ENCODE measurements at places on chromosomes 16 and 17. TPM values are rescaled to one million over a fixed set of nuclear protein-coding genes. Genes with fewer than 3 reads are reported as not detected.

The TNP2 gene
- not detected for total RNA-seq

The MT1H gene
- not detected for total RNA-seq

The TEKT1 gene
- total RNA-seq = not detected

The COX11 gene
- total RNA-seq = 78.6 TPM

The NLE1 gene
- total RNA-seq = 34.1 TPM

The GPR139 gene
- total RNA-seq = not detected

The NPIPB2 gene
- total RNA-seq = 35.9 TPM

The CDRT15 gene
- not detected for total RNA-seq

The CCL5 gene
- 0.88 TPM for total RNA-seq

The CA4 gene
- not detected for total RNA-seq

The ATAD5 gene
- 40.9 TPM for total RNA-seq

The CCL17 gene
- total RNA-seq = not detected

The EFNB3 gene
- 0.15 TPM for total RNA-seq

The SCIMP gene
- total RNA-seq = 0.72 TPM

The TBC1D10B gene
- 74.8 TPM for total RNA-seq

The AATK gene
- total RNA-seq = not detected

- no peak for DNase-seq
Observed at GRCh38 chr16:51151435-51151960, 428 bp upstream of the SALL1 start.

GRCh38 chr17:72813481-72813880 lies 279.0 kb downstream of the SLC39A11 start:
- DNase-seq = no peak

DNA sequence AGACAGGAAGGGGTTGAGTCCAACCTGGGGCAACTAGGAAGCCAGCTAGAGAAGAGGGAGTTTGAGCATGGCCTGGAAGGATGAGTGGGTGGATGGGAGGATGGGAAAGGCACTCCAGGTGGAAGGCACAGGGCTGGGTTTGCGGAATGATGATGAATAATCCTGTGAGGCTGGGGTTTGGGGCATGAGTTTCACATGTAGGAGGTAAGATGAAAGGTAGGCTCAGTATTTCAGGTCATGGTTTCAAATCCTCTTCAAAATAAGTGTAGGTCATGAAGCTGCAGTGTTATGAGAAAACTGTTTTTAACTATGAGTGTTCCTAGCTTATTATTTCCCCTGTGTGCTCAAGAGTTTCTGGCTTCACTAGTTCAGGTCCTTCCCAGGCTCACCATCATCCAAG lies 130.3 kb downstream of the SKAP1 start:
- DNase-seq = no peak

- no peak for DNase-seq
Observed at GRCh38 chr16:284204-285120, 1.5 kb downstream of the PDIA2 start.

DNA sequence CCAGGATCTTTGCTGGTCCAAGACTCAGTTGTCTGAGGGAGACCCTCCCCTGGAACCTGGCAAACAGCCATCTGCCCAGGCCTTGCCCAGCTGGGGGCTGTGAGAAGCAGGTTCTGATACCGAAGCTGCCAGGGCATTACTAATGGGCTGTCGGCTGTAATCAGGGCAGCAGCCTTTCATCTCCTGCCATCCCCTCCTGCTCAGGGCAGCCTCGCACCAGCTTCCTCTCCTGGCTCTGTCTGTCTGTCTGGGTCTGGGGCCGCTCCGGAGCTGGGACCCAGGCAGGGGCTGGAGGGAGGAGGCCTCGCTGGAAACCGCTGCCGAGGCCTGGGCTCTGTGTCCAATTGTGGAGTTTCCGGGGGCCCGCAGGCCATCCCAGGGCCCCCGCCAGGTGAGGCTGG lies 21.6 kb upstream of the BRD7 start:
- DNase-seq = no peak

DNA sequence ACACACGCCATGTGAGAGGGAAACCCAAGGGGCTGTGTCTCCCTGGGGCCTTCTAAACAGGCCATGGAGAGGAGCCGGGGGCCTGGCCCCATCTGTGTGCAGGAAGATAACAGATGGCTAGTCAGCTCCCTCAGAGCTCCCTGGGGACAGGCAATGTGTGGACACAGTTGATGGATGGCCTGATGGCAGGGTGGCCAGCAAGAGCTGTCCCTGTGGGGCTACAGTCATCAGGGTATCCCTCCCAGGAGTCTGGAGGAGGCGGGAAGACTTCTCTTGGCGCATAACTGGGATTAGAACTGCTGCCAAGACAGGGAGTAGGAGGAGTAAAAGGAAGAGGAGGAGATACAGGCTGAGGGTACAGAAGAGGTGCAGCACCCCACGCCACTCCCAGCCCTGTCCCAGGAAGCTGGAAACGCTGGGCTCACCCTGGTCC lies 17.3 kb downstream of the MYO18A start:
- no peak for DNase-seq

DNA sequence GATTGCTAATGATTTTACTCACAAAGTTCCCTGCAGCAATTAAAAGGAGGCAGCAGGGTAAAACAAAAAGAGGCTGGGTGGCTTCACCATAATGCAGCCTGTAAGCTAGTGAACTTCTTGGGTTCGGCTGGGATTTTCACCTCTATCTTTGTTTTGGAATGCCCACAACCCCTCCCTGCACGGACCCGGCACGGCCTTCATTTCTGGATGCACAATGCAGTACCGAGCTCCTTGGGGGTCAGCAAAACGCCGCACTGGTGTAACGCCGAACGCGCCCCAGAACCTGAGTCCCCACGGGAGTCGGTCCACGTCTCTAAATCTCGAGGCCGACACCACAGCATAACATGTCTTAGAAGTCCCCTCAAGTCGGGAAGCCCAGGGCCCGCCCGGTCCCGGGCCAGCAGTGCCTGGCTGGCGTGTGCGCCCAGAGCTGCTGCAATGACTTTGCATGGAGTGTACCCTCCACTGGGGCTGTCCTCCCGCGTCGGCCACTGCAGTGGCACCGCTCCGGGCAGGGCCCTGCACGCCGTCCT lies 759 bp downstream of the UBE2O start:
- peak; percentile 44 for DNase-seq

- DNase-seq = peak; percentile 49
Observed at GRCh38 chr17:46822388-46822921, 4.0 kb upstream of the WNT3 start.

- no peak for DNase-seq
Observed at GRCh38 chr16:88589441-88589840, 19.2 kb downstream of the ZC3H18 start.

DNA sequence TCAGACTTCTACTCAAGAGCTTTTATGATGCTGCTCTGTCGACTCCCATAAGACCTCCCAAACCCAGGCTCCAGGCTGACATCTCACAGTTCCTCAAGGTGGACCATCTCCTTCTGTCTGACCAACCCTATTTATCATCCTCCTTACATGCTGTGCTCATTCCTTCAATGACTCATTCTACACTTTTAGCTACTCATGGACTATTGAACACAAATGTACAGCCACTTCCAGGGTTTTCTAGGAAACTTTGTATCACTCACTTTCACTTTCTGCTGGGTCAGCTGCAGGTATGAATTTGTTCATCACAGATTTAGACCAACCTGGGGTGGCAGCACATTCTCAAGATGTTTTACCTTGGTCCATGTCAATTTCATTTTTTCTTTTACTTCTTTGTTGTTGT lies 162.4 kb upstream of the FAM20A start:
- DNase-seq = no peak

DNA sequence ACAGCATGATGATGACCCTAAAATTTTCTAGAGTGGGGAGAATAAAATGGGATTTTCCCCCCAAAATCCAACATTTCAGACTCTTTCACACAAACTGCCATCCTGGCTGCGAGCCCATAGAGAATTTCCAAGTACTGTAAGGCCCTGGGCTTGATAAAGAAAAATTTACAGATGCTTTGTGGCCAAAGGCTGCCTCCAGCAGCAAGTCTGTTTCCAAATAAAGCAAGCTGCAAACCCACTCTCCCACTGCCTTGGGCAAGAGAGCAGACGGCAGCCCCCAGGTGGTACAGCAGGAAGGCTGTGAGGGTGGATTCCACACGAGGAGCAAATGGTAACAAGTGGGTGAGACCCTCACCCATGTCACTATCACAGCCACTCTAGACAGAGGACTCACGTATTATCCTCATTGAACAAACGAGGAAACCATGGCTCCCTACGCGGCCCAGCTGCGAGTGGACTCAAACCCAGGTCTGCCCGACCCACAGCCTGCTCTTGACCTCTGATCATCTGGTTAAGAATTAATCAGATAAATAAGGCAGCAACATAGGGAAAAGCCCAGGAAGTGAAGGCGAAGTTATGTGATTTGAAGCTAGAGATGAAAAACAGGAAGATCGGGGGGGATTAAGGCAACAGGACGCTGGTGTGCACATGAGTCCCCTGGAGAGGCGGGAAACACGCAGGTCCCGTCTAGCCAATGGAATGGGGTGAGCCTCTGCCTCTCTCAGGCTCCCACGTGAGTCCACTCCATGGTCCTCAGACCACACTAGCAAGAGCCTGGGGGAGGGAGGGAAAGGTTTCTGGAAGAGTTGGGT lies 37.4 kb downstream of the AXIN2 start:
- DNase-seq = no peak

- DNase-seq = no peak
Observed at GRCh38 chr17:74713171-74713755, 540 bp upstream of the CD300LF start.

DNA sequence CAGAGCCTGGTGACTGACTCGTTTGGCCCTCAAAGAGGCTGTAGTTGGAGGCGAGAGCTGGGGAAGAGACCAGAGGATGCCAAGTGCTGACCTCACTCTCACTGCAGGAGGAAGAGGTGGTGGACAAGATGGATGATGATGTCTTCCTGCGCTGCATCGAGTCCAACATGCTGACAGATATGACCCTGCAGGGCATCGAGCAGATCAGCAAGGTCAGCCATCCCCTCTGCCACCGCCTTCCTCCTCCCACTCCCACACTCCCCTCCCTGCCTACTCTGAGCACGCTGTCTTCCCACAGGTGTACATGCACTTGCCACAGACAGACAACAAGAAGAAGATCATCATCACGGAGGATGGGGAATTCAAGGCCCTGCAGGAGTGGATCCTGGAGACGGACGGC lies 26.9 kb downstream of the POLR2A start:
- no peak for DNase-seq

DNA sequence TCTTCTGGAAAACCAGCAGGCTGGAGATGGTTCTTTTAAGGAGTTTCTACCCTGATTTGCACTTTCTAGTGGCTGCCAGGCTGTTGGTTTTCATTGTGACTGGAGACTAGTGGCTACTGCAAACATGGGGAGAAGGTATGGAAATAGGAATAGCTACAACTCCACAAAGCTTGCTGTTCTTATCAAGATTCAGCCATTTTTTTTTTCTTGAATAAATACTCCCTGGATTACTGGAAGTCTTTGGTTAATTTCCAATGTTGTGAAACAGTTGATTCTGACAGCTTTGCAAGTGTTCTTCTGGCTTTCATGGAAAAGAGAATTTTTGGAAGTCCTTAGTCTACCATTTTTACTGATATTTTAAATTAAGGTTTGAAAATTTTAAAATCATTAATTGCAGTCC lies 277.7 kb downstream of the HS3ST3A1 start:
- no peak for DNase-seq

GRCh38 chr16:27756206-27756970 lies 206.4 kb downstream of the KATNIP start:
- DNase-seq = no peak

GRCh38 chr16:28522792-28523191 lies 16.0 kb downstream of the NUPR1 start:
- no peak for DNase-seq

- DNase-seq = no peak
Observed at GRCh38 chr16:11234884-11235702, 20.9 kb downstream of the SOCS1 start.

DNA sequence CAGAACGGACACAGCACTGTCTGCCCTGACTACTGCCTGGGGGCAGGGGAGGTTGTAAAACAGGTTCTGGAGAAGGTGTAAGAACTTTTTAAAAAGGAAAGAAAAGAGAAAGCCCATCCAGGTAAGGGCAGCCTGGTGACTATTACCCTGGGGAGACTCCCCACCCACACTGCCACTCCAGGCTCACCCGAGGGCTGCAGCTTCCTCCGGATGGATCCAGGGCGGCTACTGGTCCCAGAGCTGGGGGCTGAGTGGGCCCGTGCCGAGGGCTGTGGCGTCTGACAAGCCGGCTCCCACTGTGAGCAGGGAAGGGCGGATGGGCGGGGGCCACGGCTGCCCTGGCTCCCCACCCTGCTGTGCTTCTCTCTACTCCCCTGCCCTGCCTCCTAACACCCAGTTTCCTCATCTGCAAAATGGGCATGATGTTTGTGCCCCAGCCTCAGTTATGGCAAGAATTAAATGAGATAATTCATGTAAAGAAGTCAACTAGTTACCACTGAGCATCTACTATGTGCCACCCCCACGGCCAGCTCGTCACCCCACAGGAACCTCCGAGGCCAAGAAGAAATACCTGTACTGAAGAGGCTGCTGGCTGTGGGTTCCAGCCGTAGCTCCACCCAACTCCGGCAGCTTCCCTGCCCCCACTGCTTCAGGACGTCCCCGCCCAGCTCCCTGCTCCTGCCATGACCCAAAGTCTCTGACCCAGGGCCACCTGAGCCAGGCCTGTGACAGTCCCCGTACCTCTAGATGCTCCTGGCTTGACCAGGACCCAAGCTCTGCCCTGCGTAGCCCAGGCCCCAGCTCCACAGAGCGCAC lies 24.2 kb downstream of the KATNB1 start:
- no peak for DNase-seq

- DNase-seq = peak; percentile 60
Observed at GRCh38 chr17:50198026-50198669, 3.3 kb downstream of the COL1A1 start.

- no peak for DNase-seq
Observed at GRCh38 chr16:80150978-80151721, 389.6 kb upstream of the DYNLRB2 start.

- no peak for DNase-seq
Observed at GRCh38 chr16:7585705-7586104, 253.1 kb downstream of the RBFOX1 start.

DNA sequence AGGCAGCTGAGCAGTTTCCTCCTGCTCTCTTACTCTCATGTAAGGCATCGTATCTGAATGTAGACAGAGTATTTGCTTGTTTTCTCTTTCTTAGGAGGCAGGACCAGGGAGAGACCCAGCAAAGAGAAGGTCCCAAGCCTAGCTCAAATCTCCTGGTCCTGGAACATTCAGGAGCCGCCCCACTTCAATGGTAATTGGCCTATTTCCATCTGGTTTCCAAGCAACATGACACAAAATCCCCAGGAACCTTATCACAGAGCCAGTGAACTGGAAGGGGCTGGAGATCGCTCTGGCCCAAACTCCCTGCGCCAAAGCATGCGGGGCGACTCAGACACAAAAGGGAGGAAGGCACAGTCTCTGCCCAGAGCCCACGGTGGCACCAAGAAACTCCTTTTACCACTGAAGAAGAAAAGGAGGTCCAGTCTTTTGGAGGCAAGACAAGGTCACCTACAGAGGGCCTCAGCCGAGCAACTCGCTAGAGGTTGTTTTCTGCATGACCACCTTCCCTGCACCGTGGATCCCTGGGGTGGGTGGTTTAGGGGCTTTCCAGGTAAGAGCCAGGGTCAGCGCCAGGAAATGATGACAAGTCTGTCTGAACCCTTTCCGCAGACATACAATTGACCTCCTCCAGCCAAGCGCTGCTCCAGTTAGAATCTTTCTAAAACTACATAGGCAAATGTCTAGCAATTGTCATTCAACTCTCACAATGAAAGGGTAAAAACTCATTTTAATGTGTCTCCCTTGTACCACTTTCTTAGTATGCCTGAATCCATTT lies 394.7 kb downstream of the SOX9 start:
- DNase-seq = no peak

GRCh38 chr16:9139965-9140364 lies 48.5 kb downstream of the HAPSTR1 start:
- peak; percentile 79 for DNase-seq

GRCh38 chr16:50368410-50369132 lies at the start of gene BRD7:
BRD7 (minus strand) TSS chr16:50368988; CDS start chr16:50368774, 214 bp downstream.
- peak; percentile 82 for DNase-seq

All from OCI-LY7 (cell line).